ENCODE measurements at places on chromosomes 12 and 14.

- DNase-seq = peak; percentile 26
Observed at GRCh38 chr12:47941871-47942613, 21.4 kb upstream of the TMEM106C start.

DNA sequence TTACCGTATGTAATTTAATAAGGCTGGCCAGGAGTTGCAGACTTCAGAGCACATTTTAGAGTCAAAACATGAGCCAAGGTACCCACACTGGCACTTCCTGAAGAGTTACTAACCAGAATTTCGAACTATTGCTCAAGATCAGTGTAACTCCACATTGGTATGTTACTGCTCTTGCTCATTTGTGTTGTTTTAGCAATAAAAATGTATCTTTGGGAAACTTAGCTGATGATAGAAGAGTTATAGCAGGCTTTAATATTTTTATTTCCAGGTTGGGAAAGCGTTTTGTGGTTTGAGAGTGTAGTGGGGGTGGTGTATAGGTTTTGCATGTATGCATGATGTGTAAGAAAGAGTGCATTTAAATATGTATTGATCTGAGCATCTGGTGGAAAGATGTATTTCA is 96.6 kb downstream of the SCN8A start:
- DNase-seq = no peak

- no peak for DNase-seq
Observed at GRCh38 chr12:70196811-70197281, 46.4 kb upstream of the CNOT2 start.

DNA sequence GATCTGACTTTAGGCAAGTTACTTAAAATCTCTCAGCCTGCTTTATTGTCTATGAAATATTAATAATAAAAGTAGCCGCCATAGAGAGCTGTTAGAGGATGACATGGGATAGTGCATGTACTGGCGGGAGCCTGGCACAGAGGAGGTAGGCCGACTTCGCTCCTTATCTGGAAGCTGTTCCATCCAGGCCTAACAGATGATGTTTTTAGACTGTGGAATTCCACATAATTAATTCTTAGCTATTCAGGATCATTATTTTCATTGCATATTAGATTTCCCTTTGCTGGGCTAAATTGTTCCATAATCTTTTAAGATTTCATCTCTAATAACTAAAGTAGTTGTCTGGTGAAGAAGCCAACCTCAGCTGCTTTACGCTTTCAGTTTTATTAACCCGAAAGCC is 30.8 kb downstream of the CNTN1 start:
- DNase-seq = no peak

GRCh38 chr12:4392223-4392742 is 12.8 kb upstream of the FGF23 start:
- DNase-seq = no peak

DNA sequence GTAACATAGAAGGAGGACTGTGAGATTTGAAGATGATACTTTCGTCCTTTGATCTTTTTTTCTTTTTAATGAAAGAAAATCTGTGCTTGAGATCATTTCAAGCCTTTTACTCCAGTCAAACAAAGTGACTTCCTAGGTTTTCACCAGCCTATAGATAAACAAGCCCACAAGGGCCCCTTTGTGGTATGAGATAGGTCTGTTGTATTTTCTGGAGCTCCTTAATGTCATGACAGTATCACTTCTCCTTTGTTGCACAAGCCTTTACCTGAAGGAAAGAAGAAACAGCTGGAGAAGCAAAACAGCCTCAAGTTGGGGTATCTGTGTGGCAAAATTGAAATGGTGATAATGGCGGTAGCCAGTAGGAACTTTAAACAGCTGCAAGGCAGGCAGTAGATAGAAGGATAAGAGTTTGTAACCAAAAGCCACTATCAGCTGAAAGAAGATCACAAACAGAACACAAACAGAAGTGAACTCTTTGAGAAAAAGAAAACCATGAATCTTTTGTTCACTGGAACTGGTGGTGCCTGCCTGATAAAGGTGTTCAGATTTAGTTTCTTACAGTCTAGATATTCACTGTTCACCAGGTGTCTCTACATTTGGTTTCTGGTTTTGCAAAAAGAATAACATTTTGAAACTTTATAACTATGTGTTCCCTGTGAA is 96.8 kb downstream of the LGR5 start:
- DNase-seq = no peak

- DNase-seq = no peak
Observed at GRCh38 chr12:104011253-104011652, 38.7 kb downstream of the GLT8D2 start.

DNA sequence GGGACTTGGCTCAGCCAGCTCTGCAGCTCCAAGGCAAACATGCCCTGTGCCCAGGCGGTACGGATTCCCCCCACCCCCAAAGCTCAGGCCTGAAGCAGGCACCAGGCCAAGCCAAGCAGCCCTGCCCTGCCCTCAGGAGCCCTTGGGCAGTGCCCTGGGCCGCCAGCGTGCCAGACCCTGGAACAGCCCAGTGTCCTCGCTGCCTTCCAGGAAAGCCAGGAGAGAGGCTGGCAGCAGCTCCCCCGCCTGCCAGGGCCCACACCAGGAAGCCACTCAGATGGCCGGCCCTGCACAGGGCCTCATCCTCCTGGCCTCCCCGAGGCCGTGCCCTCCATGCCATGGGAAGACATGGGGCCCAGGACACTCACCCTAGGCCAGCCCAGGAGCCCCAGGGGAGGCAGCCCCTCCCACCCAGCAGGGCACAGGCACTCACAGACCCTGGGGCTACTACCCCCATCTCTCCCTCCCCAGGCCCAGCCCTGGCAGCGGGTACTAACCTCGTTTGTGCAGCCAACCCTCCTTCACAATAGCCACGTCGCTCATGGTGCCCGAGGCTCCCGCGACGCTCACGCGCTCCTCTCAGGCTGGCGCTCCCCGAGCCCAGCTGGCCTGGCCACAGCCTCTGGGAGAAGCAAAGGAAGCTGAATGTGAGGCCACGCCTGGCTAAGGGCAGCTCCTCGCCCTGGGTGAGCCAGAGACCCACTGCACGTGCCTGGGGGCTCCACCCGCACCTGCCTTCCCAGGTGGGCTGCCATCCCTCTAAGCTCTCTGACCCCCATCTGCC is 3.3 kb downstream of the AKT1 start:
- no peak for DNase-seq

DNA sequence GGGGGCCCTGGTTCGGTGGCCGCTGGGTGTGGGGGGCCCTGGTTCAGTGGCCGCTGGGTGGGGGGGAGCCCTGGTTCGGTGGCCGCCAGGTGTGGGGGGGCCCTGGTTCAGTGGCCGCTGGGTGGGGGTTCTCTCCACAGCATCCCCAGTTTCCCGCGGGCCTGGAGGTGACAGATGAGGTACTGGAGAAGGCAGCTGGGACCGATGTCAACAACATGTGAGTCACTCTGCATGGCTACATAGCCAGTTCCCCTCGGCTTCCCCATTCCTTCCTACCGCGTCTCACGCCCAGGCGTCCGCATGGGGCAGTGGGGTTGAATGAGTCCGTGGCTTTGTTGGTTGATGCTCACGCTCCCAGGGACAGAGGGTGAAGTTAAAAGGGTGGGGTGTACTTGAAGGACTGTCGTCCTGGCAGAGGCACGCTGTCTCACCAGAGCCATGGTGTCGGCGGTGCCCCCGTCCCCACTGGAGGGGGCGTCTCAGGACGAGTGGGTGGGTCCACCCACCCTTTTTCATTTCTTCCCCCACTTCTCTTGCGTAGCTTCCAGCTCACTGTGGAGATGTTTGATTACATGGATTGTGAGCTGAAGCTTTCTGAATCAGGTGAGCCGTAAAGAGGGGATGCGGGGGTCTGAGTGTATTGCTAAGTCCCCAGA is 15.6 kb downstream of the HIP1R start:
- no peak for DNase-seq

GRCh38 chr12:29110506-29111442 is 38.3 kb upstream of the FAR2 start:
- no peak for DNase-seq

DNA sequence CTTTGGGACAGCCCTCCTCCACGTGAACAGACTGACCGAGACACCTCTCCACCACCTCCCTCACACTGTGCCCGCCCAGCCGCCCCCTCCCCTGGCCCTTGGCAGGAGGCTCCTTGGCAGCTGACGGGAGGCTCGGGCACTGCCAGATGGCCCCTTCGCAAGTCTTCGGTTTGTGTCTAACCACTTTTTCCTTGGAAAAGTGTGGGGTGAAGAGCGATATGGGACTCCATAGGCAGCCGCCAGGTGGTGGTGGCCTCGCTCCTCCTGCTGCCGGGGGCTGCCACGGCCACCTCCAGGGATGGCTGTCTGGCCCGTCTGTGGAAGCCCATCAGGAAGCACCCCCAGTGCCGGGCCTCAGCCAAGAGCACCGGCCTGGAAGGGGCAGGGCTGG is 58.7 kb downstream of the LRCOL1 start:
- DNase-seq = no peak

- DNase-seq = no peak
Observed at GRCh38 chr12:114998118-114998749, 314.3 kb upstream of the TBX3 start.

DNA sequence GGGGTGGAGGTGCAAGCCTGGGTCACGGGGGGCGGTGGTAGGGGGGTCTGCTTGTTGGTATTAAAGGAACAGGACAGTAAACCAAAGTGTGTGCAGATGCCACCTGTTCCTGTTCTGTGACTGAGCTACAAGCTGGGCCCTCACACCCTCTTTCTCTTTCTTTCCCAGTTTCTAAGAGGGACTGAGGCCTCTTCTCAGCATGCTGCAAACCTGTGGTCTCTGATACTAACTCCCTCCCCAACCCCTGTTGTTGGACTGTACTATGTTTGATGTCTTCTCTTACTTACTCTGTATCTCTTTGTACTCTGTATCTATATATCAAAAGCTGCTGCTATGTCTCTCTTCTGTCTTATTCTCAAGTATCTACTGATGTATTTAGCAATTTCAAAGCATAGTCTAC is 6.9 kb upstream of the PIP4K2C start:
- no peak for DNase-seq

GRCh38 chr12:64034901-64035576 is 187.1 kb downstream of the KICS2 start:
- no peak for DNase-seq

GRCh38 chr12:130147875-130148596 is 14.2 kb upstream of the FZD10 start:
- no peak for DNase-seq

DNA sequence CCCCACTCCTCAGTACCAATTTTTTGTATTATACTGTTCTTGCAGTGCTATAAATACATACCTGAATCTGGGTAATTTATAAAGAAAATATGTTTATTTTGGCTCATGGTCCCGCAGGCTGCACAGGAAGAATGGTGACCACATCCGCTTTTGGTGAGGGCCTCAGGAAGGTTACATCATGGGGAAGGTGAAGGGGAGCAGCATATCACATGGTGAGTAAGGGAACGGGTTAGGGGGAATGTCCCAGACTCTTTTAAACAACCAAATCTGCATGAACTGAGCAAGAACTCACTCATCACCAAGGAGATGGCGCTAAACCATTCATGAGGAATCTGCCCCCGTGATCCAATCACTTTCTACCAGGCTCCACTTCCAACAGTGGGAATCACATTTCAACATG is 40.0 kb downstream of the OSBPL8 start:
- DNase-seq = peak; percentile 3

DNA sequence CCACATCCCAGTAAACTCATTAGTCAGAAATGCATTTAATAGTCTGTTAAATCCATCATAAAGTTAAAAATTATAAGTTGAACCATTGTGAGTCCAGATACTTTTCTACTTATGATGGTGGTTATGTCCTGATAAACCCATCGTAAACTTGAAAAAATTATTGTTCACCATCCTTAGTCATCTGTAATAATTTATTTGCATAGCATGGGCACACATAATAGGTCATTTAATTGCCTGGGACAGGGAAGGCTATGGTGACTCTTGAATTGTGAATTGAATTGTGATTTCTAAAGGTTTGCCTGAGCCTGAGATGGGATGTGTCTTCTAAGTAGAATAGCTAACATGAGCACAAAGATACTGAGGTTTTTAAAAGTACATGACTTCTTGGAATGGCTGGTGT is 21.5 kb downstream of the ZDHHC17 start:
- no peak for DNase-seq

GRCh38 chr12:118330421-118331018 is 42.2 kb downstream of the TAOK3 start:
- DNase-seq = no peak

DNA sequence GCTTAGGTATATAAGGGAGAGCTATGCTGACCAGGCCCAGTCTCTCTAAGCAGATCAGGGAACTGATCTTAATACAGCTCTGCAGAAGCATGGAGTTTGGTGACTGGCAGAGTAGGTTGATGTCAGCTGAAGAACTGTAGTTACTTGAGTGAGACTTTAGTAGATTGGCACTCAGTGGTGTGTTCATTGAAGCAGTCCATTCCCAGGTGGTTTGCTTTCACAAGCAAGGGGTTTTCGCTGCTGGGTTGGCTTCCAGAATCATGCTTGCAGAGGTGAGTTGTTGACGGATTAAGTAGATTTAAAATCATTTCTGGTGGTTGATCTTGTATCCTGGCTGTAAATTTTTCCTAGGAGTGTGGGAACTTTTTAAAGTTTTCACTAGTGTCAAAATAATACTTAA is 6.5 kb upstream of the DHRS7 start:
- no peak for DNase-seq

- no peak for DNase-seq
Observed at GRCh38 chr12:50453872-50454271, 50.9 kb upstream of the DIP2B start.

DNA sequence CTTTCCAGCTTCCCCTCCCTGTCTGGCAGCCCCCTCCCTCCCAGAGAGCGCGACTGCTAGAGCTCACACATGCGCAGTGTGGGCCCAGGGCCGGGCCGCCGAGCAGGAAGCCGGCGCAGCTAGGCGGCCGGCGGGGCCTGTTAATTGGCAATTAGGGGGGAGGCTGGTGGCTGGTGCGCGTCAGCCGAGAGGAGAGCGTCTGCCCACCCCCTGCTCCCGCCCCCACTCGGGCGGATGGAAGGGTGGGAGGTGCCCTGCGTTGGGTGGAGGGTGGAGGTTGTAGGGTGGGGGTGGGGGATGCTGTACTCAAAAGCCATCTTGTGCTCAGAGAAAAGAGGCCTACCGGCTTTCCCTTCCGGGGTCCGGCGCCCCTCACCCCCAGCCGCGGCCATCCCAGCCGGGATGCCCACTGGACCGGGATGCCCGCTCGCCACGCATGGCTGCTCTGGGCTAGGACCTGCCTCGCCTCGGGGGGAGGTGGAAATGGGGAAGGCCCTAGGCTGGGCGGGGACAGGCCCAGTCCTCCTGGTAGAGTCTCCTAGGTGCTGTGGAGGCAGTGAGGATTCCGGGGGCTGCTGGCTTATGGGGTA is 9.2 kb downstream of the HOXC8 start:
- peak; percentile 68 for DNase-seq
